ENCODE measurements at places on chromosomes 2 and 18.

DNA sequence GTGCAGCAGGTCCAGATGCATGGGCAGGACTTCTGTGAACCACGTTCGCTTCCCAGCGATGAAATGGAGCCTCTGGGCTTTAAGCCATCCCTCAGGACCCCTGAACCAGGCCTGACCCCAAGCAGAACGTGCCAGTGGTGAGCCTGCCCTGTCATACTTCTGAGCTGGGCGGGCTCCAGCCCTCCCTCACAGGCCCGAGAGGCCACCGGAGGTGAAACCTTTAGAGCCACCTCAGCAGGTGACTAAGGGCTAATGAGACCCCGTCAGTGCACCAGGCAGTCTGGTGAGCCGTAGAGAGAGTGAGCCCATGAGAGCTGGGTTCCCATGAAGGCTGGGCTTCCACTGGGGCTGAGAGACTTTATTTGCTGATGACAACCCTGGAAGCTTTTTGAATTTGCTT, 8.9 kb upstream of the MAL start:
- no peak for DNase-seq

GRCh38 chr2:213015387-213016165, 135.8 kb downstream of the IKZF2 start:
- no peak for DNase-seq

- DNase-seq, result no peak
Measured at GRCh38 chr2:144780983-144781382, 261.1 kb upstream of the ZEB2 start.

DNA sequence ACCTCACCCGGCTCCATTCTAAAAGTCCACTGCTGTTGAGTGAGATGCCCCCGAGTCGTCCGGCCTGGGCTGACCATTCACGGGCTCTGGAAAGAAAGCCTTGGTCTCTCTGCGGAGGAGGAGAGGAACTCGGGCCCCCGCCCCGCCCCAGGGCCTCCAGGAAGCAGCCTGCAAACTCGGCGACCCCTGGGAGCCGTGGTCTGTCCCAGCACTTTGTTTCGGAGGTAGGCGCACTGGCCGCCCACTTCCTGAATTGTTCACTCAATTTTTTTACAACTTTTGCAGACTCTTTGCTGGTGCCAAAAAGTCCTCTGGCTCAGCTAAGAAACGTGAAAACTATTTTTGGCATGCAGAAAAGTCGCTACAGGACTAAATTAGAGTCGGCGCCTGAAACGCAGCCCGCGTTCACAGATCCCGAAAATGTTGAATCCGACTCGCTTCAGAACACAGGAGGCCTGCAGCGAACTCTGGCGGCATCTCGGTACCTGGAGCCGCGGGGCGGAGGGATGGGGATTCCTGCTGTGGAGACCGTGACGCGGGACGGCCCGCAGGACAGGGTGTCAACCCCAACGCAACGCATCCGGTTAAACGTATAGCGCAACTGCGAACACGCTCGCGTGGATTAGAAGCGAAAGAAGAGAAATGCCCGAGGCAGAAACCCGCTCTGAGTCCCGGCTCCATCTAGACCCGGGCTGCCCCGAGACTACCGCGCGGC, 1.5 kb downstream of the PXDN start:
- DNase-seq, result no peak

DNA sequence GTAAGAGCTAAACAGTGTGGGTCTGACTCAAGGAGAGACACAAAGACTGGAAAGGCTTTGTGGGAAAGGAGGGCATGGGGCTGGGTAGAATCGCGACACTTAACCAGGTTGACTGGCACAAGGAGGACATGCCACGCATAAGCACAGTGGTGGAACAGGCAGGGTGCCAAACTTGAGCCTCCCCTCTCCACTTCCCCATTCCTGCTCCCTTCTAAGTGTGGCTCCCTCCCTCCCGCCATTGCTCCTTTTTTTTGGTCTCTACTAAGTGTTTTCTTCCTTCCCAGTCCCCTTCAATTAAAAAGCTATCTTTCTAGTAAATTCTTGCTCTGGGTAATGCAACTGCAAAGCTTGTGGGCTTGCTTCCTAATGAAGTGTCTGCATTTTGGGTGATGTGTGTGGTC, 40.3 kb upstream of the ZFP36L2 start:
- DNase-seq, result no peak

- DNase-seq, result peak; percentile 47
Measured at GRCh38 chr18:74282755-74283554, 8.8 kb downstream of the CYB5A start.

DNA sequence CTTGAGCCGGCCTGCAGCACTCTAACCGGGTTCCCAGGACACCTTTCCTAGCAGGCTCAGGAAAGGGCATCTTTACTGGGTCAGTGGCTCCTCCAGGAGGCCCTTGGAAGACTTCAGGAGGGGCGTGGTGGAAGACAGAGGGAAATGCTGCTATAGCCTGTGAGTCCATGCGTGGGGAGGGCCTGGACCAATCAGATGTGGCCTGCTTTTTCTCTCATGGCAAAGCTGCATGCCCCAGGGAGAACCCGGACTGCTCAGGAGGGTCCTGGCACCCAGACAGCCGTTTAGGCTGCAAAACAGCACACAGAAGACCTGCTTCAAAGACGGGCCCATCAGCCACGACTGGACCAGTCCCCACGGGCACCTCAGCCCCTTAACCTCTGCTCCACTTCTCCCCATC, 84.4 kb downstream of the EIPR1 start:
- no peak for DNase-seq

DNA sequence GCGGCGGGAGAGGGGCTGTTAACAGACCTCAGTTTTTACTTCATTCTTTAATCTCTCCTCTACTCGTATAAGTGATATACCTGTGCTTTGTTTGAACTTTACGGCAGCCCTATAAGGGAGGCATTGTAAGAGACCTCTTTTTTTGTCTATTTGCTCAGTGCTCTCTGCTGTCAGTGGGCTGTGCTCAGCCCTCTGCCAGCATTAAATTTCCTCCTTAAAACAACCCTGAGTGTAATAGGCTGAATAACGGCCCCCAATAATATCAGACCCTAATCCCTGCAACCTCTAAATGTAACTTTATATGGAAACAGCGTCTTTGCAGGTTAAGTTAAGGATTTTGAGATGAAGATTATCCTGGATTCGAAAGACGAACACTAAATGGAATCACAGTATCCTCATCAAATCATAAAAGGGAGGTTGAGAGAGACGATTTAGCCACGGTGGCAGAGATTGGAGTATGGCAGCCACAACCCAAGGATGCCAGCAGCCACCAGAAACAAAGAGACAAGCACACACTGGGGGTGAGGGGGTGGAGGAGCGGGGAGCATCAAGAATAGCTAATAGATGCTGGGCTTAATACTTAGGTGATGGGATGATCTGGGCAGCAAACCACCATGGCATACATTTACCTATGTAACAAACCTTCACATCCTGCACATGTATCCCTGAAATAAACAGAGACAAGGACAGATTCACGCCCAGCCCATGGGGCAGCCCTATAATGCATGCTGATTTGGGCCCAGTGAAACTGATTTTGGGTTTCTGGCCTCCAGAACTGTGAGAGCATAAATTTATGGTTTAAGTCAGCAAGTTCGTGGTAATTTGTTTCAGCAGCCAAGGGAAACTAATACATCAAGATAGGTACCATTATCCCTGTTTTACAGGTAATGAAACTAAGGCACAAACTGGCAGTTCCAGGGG, 894 bp upstream of the FARSB start:
- DNase-seq, result no peak

DNA sequence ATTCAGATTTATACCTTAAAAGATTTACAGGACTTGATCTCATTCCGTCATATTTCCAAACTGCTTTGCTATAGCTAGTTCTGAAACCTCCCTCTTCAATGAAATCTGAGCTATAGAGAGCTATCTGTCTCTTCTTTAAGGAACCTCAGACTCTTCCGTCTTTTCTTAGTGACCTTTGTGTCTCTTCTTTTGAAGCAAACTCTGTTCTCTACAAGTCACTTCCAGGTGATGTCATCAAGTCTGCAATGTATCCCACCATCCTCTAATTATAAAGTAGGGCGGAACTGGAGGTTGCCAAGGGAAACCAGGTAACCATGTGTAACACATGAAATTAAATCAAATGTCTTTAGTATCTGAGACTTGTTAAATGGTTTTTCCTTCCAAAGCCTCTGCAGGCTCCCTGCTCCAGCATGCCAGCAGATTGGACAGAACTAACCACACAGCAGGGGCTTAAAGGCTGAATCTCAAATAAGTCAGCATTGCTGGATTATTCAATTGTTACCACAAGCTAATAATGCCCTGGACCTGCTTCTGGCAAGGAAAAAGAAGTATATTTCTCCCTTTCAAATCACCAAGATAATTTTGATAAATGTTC, 41.2 kb upstream of the PEX13 start:
- DNase-seq, result no peak

- no peak for DNase-seq
Measured at GRCh38 chr18:6069103-6069502, 173.8 kb upstream of the TMEM200C start.

DNA sequence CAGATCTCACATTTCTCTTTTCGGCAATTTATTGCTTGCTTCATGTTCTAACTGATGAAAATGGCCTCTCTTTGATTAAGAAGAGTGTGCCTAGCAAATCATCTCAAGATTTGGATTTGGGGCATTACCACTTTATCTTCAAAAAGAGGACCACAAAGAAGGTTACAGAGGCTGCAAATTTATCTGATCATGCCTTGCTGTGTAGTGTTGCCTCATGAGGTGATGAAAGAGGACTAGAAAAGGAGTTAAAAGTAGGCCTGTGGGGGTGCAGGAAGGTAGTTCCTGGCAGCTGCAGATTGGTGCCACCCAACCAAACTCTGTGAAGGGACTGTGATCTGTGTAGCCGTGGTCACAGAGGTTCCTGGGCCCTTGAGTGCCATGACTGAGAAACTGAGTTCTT, 69.2 kb downstream of the PRELID3A start:
- no peak for DNase-seq

GRCh38 chr2:38937548-38937947, 47.9 kb downstream of the ARHGEF33 start:
- DNase-seq, result no peak

DNA sequence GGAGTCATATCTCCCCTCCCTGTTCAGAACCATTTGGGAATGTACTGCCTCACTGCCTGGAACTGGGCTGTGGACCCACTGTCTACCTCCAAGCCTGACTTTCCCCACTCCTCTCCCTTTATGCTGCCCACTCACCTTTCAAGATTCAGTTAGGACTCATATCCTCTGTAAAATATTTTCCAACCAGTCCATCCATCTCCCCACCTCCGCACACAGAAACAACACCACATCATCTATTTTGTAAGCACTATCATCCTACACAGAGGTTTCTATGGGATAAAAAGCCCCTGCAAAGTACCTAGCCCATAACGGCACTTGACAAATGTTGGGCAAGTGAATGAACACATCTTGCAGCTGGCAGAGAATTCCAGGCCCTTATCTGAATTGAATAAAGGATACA, 250.8 kb downstream of the ANAPC1 start:
- no peak for DNase-seq

DNA sequence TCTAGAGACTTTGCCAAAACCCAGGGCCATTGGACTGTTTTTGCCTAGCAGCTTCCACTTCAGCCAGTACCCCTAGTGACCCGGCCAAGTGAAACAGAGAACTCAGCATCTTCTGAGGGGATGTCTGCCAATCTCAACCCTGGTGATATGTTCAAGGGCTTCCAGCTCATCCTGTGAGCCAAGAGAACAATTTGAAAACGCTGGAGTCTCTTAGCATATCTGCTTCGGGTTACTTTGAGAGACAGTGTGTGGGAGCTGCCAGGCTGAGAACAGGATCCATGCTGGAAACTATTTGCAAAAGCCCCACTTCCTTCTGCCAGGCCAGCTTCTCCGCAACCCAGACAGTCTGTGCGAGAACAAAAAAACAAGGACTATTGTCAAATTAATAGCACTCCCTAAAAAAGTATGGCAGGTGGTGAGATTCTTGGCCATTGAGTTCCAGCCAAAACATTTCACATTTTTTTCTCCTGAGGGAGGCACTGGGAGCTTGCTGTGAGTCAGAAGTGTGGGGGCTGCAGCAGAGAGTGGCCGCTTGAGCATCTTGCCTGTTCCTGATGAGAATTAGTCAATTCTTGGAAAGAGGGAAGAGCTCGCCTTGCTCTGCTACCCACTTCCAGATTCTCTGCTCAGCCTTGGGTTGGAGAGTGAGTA, 395.6 kb upstream of the TRIB2 start:
- DNase-seq, result no peak

GRCh38 chr18:27994571-27994970, 182.4 kb downstream of the CDH2 start:
- no peak for DNase-seq

GRCh38 chr2:42854207-42854818, 61.9 kb upstream of the HAAO start:
- no peak for DNase-seq

- no peak for DNase-seq
Measured at GRCh38 chr2:170170281-170171040, 7.5 kb upstream of the MYO3B start.

- DNase-seq, result peak; percentile 39
Measured at GRCh38 chr2:106053116-106053515, 141.0 kb downstream of the UXS1 start.

GRCh38 chr2:161976917-161977316, 97.1 kb downstream of the DPP4 start:
- no peak for DNase-seq

- DNase-seq, result no peak
Measured at GRCh38 chr2:15677141-15677843, 85.6 kb downstream of the DDX1 start.

DNA sequence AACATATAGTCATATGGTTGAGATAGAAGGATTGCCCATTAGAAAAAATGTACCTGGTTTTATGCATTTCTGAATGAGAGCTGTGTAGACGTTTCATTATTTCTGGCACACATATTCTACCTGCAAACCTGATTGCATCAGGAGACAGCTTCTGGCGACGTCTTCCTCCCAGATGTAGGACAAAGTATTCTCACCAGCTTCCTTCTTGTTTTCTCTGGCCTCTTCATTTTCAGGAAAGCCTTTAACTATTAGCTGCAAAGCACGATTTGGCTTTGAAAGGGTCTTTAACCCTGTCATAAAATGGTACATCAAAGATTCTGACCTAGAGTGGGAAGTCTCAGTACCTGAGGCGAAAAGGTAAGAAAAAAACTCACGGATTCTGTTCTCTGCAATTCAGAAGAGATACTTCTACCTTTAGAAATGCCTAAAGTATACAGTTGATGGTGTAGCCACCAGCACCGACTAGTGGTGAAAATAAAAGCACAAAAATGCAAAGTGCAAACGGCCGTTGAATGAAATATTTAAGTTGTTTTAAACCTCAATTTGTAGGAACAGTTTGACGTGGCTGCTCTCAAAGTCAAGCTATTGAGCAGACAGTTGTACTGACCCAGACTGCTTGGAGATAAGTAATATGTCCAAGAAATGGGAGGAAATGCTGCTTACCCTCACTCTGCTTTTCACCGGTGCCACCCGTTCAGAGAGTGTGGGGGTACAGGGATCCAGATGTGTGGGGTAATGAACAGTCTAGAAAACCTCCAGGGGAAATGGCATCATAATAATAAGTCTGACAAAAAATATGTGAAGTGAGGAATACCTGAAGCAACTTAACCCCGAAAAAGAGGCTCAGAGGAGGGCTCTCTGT, 20.2 kb downstream of the IL18RAP start:
- DNase-seq, result peak; percentile 56

DNA sequence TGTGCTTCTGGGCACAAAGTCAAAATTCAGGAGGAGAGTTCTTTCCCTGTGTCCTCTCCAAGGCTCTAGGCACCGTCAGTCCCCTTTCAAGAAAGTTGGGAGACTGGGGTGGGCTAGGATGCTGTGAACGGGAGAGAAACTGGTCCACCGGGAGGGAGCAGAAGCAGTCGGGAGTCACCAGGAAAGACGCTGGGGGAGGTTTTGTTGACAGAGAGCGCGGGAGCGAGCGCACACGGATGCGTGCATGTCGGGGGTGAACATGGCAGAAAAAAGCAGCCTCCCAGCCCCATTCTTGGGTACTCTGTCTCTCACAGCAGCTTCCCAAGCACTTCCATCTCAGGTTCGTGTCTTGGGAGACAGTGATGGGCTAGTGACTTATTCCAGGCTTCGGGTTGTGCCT, 97.1 kb upstream of the PXDN start:
- no peak for DNase-seq
